ENCODE measurements at places on chromosomes 2 and 18. TPM values are rescaled to one million over a fixed set of nuclear protein-coding genes. Genes with fewer than 3 reads are reported as not detected.

- peak; percentile 81 for DNase-seq
Measured at GRCh38 chr2:9333591-9334171, 89.6 kb downstream of the ITGB1BP1 start.

DNA sequence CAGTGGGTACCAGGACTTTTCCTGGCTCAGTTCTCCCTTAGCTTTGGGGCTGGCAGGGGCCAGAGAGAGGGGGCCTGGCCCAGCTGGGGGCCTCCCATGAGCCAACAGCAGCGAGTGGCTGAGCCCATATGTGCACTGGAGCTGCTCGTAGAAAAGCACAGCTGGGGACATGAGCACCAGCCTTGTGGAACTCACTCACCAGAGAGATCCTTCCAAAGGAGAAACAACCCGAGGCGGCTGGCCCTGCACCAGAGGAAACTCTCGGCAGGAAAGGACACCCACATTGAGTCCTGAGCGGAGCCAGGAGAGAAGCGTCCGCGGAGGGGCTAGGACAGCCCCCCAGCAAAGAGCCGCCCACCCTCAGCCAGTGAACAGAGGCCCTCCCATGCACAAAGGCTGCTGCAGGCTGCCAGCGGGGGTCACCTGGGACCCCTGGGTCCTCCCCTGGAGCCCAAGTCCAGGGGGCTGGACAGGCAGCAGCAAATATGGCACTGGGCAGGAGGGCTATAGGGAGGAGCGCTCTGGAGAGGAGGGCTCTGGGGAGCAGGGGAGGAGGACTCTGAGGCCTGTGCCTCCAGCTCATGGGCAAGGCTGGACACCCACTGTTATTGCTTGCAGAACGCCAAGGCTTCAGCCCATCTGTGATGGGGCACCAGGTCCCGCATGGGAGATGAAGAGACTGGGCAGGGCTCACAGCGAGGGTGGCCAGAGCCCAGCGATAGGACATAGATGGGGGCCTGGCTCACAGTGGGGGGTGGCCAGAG is 42.1 kb upstream of the SNED1 start:
- DNase-seq = peak; percentile 48

DNAJC5G gene
- not detected for total RNA-seq

GRCh38 chr18:27022477-27022876 is 157.0 kb upstream of the AQP4 start:
- DNase-seq = no peak

CHST9 gene
- total RNA-seq = 3.1 TPM
